ENCODE measurements at places on chromosomes 1 and 21.

DNA sequence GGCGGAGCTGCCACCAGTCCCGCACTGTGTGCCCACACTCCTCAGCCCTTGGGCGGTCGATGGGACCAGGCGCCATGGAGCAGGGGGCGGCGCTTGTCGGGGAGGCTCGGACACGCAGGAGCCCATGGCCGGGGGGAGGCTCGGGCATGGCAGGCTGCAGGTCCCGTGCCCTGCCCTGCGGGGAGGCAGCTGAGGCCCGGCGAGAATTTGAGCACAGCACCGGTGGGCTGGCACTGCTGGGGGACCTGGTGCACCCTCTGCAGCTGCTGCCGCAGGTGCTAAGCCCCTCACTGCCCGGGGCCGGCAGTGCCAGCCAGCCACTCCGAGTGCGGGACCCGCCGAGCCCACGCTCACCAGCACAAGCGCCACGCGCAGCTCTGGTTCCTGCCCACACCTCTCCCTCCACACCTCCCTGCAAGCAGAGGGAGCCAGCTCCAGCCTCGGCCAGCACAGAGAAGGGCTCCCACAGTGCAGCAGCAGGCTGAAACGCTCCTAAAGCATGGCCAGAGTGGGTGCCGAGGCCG, 267.7 kb downstream of the RYR2 start:
- DNase-seq = no peak

DNA sequence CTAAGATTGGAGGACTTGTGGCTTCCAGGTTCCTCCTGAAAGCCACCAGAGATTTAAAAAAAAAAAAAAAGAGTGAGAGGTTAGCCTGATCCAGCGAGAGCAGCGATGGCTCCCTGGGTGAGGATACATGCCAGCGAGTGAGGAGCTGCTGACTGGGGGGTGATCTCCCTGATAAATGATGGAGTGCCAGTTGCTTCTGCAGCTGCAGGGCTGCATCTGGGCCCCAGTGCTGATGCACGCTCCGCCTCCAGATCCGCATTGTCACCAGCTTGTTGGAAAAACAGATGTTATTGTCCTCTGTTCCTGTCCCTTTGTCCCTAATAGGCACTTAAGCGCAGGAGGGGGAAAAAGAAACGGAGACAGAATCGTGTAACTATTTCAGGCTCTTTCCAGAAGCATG, 28.6 kb downstream of the UBIAD1 start:
- DNase-seq = no peak

DNA sequence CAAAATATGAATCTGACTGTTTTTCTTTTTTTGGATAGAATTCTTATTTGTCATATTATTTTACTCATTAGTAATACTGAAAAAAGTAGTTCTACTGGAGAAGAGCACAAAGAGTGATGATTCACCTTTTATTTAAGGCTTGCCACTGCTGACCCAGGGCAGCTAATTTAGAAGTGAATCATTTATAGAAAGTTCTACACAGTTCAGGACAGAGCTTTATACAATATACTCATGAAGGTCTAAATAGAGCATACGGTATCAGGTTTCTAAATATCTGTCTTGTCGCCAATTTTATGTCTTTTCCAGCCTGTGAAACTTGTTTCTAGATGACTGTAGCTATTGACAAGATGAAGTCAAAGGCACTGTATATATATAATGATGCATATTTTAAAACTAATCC, 25.0 kb downstream of the GIPC2 start:
- DNase-seq = no peak

DNA sequence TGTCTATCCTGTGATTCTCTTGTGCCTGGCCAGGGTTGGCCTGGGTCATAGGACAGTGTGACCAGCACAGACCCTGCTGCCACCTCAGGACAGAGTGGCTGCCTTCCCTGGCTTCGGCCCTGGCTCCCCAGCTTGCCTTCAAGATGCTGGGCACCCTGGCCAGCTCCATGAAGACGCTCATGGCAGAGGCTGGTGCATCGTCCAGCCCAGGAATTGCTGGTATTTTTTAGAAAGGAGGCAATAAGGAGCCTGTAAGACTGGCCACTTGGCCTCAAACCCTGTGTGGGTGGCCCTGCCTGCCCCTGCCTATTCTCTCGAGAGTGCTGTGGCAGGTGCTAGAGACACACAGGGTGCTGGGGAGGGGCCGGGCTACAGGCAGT, 70.4 kb upstream of the ACTRT2 start:
- no peak for DNase-seq

DNA sequence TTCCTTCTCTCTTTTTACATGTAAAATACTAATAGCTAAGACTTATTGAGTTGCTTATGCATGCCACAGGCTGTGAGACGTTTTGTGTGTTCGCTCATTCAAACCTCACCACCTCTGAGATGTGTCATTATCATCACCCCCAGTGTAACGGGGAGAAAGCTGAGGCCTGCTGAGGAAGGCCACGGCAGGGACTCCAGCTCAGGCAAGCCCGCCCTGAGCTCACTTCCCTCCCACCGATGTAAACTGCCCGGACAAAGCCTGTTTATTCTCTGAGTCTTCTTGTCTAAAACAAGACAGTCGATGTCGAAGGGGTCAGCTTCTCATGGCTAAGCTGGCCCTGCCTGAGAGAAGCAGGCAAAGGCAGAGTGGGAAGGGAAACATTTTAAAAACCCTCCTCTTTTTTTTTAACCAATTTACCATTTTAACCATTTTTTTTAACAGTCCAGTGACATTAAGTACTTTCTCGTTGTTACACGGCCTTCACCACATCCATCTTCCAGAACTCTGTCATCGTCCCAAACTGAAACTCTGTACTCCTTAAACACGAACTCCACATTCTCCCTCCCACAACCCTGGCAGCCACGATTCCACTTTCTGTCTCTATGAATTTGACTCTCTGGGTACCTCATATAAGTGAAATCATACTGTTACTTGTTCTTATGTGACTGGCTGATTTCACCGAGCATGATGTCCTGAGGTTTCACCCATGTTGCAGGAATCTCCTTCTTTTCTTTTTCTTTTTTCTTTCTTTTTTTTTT, 204.8 kb upstream of the GALNT2 start:
- DNase-seq = no peak

DNA sequence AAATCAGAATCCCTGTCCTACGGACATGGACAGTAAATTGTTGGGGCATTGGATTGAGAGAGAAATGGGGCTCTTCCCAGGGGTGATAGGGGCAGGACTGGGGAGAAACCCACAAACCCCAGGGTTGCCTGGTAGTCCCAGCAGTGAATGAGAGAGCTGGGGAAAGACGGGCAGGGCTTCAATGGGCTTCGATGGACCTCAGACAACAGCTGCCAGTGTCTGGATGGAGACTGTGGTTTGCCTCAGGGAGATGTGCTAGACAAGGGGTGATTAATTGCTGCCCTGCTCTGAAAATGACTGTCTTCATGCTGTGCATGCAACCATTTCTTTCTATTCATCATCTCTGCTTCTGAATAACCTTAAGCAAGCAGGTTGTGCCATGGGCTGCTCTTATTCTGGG, 7.4 kb downstream of the GPR25 start:
- no peak for DNase-seq

DNA sequence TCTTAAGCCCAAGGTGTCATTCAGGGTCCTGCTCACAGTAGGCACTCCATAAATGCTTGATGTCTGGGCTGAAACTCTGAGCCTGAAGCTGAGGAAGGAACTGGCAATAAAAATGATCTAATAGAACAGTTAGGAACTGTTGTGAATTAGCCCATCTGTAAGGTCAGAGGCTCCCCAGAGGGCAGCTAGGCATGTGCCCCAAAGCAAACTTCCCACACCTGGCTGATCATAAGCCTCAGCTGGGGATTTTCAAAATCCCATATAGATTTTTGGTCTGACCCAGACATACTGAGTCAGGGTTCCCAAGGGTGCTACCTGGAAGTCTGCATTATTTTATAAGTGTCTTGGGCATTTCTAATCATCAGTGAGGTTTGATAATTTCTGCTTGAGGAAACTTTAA, 309.4 kb upstream of the PROX1 start:
- no peak for DNase-seq

- no peak for DNase-seq
Measured at GRCh38 chr1:62209931-62210595, 15.4 kb downstream of the L1TD1 start.

GRCh38 chr1:243179720-243180119, 75.4 kb downstream of the CEP170 start:
- no peak for DNase-seq

- DNase-seq = no peak
Measured at GRCh38 chr1:65948609-65949229, 156.0 kb downstream of the PDE4B start.

DNA sequence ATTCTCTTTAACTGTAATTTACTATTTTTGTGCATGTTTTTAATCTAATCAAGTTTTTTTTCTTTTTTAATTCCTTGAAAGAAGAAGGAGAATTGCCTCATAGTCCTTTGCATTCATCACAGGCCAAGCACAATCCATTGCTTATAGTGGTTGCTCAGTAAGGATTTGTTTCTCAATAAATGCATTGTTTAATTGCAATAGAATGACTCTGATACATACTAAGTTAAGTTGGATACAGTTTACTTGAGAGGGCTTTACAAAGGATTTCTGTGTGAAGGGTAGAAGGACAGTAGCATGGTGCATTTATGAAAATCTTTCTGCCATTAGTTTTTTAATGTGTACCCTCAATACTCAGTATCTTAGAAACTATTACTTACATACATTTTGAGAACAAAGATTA, 186.2 kb downstream of the LRRIQ3 start:
- no peak for DNase-seq

DNA sequence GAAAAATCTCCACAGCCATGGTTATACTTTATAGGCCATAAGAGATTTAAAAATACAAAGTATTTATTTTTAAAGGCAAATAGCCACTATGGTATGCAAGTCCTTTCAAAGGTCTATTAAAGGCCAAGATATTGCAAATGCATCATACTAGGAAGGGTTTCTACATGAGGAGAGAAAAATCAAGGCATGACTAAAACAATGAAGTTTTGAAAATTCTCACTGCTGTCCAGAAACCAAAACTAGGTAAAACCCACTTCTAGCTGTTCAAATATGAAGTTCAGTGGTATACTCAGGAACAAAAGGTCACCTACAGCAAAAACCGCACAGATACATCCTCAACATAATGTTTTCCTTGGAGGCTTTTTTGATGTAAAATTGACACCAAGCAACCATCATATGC, 75.0 kb downstream of the EPS15 start:
- DNase-seq = no peak

GRCh38 chr1:202698276-202698675, 12.0 kb downstream of the SYT2 start:
- DNase-seq = no peak

DNA sequence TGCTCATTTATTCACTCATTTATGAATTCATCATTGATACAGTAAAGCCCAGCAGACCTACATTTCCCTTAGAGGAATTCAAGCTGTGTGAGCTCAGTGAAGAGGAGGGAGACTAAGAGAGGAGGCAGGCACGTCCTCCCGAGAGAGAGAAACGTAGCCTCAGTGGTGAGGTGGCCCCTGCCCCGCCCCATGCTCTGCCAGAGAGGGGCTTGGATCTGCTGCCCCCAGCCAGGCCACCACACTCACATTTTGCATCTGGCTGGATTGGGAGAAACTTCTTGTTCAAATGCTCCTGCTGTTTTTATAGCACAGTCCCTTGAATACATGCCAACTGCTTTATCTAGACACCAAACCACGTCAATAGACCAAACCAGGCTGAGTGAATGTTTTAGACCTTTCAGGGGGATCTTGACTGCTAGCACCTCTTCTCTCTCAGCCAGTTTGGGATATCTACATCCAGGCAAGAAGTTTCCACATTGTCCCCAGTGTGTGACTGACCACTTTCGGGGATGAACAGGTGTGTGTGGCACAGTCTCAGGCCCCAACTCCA, 67.7 kb upstream of the AJAP1 start:
- no peak for DNase-seq

DNA sequence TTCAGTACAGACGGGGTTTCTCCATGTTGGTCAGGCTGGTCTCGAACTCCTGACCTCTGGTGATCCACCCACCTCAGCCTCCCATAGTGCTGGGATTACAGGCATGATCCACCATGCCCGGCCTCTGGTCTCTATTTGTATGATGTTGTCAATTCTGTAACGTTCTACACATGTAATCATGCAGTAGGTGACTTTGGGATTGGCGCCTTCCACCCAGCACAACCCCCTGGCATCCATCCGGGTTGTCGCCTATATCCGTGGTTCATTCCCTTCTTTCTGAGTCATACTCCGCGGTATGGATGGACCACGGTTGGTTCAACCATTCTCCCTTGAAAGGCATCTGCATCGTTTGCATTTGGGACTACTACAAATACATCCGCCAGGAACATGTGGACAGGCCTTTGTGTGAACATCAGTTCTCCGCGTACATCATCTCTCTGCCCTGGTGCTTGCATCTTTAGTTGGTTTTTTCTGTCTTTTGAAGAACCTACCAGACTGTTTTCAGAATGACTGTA, 72.1 kb downstream of the PDE9A start:
- no peak for DNase-seq

- no peak for DNase-seq
Measured at GRCh38 chr1:21937034-21937371, at the start of gene HSPG2. Gene HSPG2 (minus strand): TSS chr1:21937310. CDS start chr1:21937217, 93 bp downstream.

- peak; percentile 31 for DNase-seq
Measured at GRCh38 chr21:42002421-42002958, 7.7 kb downstream of the ZBTB21 start.

- no peak for DNase-seq
Measured at GRCh38 chr21:42056468-42056867, 14.6 kb upstream of the UMODL1 start.

DNA sequence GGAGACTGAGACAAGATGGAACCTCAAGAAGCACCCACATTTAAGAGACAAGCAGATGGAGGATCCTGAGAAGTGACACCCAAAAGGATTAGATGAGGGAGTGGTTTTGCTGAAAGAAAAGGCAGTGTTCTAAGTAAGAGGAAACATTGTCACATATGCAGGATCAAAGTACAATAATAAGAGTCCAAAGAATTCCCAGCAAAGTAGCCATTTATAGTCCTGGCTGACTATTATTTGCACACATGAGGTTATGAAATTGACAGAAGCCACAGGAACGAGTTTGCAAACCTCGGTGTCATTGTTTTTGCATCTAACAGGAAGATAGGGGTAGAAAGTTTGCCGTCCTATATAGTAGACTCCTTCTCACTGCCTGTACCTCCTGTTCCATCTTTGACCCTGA, 41.3 kb downstream of the CHRM3 start:
- DNase-seq = no peak

DNA sequence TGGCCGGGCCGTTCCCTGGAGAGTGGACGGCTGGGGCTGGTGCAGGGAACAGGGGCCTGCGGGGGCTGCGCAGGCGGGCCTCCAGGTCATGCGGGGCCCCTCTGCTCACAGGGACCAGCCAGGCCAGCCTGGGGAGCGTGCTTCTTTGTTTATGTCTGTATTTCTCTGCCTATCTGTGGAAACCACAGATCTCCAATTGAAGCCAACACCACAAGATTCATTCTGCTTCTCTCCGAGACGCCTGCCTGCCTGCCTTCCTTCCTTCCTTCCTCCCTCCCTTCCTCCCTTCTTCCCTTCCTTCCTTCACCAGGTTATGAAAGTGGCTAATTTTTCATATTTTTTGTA, 39.9 kb upstream of the HMGN1 start:
- no peak for DNase-seq

- peak; percentile 5 for DNase-seq
Measured at GRCh38 chr21:21163904-21164303, 165.7 kb downstream of the NCAM2 start.

- DNase-seq = peak; percentile 60
Measured at GRCh38 chr1:110312188-110313121, 26.7 kb upstream of the RBM15 start.

Data from germinal center (tissue), 1 donor.